ENCODE measurements at places on chromosomes 5 and 9. TPM values are rescaled to one million over a fixed set of nuclear protein-coding genes. Genes with fewer than 3 reads are reported as not detected.

- H3K4me1 ChIP-seq = no peaks in the 10 kb centered on the region
- no peak for DNase-seq
- H3K36me3 ChIP-seq = no peaks in the 10 kb centered on the region
Measured at GRCh38 chr5:4204276-4205141, 608.9 kb downstream of the IRX1 start.

GRCh38 chr9:13032585-13032984, 246.9 kb downstream of the MPDZ start:
- H3K27ac ChIP-seq = no peak overlapping the region
- no peaks in the 10 kb centered on the region for H3K36me3 ChIP-seq
- H3K4me1 ChIP-seq = no peaks in the 10 kb centered on the region
- H3K4me3 ChIP-seq = no peak overlapping the region

GRCh38 chr5:7271435-7272084, 124.4 kb upstream of the ADCY2 start:
- no peaks in the 10 kb centered on the region for H3K36me3 ChIP-seq
- no peaks in the 10 kb centered on the region for H3K4me1 ChIP-seq
- no peak overlapping the region for H3K27ac ChIP-seq
- H3K4me3 ChIP-seq = no peak overlapping the region
- H3K27me3 ChIP-seq = no peaks in the 10 kb centered on the region

- no peak for DNase-seq
- peaks cover 36% of the 10 kb centered on the region for H3K36me3 ChIP-seq
- H3K27me3 ChIP-seq = no peaks in the 10 kb centered on the region
- no peaks in the 10 kb centered on the region for H3K4me1 ChIP-seq
Measured at GRCh38 chr9:123090956-123091355, 57.5 kb downstream of the GPR21 start.

ENG gene
- total RNA-seq = 12.3 TPM

GRCh38 chr5:82820961-82821845, 256.0 kb downstream of the TMEM167A start:
- no peaks in the 10 kb centered on the region for H3K27me3 ChIP-seq
- DNase-seq = no peak
- no peaks in the 10 kb centered on the region for H3K4me1 ChIP-seq
- H3K36me3 ChIP-seq = no peaks in the 10 kb centered on the region
- no peak overlapping the region for H3K27ac ChIP-seq

DNA sequence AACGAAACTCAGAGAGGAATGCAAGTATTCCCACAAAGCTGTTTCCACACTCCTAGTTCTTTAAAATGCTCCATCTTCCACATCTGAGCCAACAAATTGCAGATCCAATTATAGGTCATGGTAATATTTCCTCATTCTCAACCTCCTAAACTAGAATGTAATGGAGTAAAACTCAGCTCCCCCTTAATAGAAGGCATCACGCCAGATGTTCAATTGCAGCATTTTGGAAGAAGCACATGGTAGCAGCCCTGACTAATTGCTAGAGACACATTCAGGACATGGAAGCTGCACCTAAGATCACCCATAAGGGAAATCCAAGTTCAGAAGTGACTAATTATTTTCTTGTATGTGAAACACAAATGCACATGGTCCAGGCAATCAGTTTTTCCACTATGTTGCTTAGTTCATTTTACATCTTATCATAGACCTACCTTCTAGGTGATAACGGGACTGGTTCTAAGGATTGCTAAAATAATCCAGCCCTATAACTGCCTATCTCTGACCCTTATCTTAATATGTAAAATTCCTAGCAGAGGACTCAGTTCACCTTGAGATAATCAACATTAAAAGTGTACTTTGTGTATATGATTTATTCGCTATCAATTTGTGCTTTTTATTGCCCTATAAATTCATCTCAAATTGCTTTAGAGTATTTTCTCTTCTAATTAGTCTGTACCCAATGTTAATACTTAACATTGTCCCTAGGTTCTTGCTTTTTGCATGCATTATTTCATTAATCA, 75.1 kb downstream of the GABRB2 start:
- H3K4me1 ChIP-seq = no peaks in the 10 kb centered on the region
- H3K27ac ChIP-seq = no peak overlapping the region
- no peak overlapping the region for H3K4me3 ChIP-seq
- H3K36me3 ChIP-seq = no peaks in the 10 kb centered on the region
- no peaks in the 10 kb centered on the region for H3K27me3 ChIP-seq

DNA sequence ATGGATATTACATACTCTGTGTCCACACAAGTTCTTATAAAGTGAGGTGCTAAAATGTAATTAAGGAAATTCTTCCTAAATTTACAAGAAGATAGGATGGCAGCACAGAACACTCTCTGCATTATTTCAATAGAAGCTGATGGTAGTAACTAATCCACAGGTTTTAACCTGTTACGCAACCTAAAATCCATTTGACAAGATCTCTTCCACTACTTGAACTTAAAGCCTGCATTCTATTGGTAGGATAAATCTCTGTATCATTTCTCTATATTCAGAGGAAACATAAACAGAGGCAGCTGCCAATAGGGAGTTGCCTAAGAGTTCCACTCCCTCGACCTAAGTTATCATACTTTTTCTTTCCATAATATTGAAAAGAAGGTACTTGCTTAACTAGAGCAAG, 21.6 kb downstream of the CDC37L1 start:
- H3K27ac ChIP-seq = no peak overlapping the region
- no peaks in the 10 kb centered on the region for H3K27me3 ChIP-seq
- DNase-seq = no peak
- no peaks in the 10 kb centered on the region for H3K4me1 ChIP-seq
- H3K4me3 ChIP-seq = no peak overlapping the region

DNA sequence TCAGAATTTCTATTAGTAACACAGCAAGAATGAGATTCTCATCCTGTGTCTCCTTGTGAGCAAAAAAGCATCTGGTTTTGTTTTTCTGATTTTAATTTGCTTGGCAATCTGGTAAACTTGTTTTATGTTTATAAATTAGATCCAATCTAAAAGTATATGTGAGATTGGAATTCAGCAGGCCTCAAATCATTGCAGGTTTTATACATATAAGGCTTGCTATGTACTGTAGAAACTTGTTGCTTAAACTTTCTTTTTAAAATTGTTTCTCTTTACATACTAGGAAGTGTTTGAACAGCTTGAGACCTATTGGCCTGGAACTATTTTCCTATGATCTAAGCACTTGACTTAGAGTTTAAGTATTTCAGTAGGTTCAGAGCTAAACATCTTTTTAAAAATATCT, 1037.8 kb downstream of the NR2F1-AS1 start:
- no peaks in the 10 kb centered on the region for H3K4me1 ChIP-seq
- no peak for DNase-seq
- no peak overlapping the region for H3K4me3 ChIP-seq
- H3K36me3 ChIP-seq = no peaks in the 10 kb centered on the region
- no peaks in the 10 kb centered on the region for H3K27me3 ChIP-seq

DNA sequence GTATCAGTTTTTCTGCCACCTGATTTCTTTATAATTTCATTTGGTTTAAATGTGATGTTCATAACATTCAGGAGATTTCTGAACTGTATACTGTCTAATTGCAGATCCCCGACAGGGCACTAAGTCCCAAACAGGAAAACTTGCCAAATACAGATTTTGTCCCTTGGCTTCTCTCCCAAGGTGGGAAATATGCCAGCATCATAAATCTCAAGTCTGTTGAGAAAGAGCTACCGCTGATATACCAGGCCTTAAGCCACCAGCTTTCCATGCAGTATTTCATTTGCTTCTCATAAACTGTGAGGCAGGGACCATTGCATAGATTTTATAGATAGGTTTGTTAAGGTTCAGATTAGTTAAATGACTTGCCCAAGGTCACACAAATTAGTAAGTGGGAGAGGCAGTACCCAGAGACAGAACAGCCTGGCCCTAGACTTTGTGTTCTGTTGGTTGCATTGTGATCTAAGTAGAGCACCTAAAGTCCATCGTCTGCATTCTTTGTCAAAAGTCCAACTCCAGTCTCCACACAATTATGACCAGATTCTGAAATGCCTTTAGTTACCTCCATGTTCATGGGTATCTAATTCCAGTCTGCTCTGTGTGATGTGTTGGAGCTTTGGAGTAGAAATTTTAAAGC, 16.2 kb downstream of the GPR21 start:
- no peaks in the 10 kb centered on the region for H3K27me3 ChIP-seq
- no peak overlapping the region for H3K27ac ChIP-seq
- DNase-seq = no peak
- no peak overlapping the region for H3K4me3 ChIP-seq

ARSI gene
- not detected for total RNA-seq

SH3PXD2B gene
- total RNA-seq = 0.25 TPM

DNA sequence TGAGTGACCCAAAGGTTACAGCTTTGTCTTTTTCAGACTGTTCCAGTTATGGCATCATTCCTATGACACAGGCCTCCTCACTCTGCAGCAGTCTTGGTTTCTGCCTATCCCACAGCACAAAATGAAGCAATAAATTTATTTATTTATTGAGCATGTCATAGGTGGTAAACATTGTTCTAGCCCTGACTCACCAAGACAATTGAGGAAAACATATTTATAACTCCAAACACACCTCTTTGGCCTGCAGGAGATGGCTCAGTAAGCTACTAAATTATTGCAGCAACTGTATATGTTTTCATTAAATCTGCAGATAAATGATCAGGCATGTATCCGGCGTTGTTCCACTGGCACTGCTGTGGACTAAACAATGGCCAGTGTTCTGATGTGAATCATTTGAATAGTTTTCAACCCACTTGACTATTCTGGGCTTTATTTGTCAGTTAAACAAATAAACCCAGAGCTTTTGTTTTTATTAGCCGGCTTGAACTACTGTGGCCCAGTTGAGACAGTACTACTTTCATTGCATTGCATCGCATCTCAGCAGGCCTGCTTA, 83.2 kb downstream of the FOXD1 start:
- no peak overlapping the region for H3K4me3 ChIP-seq
- H3K27ac ChIP-seq = no peak overlapping the region
- DNase-seq = no peak
- H3K36me3 ChIP-seq = no peaks in the 10 kb centered on the region

DNA sequence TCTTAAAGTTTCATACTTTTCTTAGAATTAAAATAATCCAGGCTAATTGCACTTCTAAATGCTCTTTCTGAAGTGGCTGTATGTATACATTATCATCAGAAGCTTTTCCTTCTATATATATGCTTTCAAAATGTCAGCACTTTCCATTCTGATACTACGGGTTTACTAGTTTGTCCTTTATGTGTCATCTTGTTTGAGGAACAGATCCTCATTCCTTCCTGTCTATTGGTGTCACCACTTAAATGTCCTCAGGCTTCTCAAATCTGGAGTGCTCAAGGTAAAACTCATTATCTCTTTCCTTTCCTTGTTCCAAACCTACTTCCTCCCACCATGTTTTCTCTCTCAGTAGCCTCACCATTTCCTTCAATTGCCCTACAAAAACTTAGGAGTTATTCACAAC, 236.3 kb downstream of the CSNK1G3 start:
- no peaks in the 10 kb centered on the region for H3K36me3 ChIP-seq
- H3K27ac ChIP-seq = no peak overlapping the region
- DNase-seq = no peak
- no peak overlapping the region for H3K4me3 ChIP-seq
- H3K27me3 ChIP-seq = no peaks in the 10 kb centered on the region

DNA sequence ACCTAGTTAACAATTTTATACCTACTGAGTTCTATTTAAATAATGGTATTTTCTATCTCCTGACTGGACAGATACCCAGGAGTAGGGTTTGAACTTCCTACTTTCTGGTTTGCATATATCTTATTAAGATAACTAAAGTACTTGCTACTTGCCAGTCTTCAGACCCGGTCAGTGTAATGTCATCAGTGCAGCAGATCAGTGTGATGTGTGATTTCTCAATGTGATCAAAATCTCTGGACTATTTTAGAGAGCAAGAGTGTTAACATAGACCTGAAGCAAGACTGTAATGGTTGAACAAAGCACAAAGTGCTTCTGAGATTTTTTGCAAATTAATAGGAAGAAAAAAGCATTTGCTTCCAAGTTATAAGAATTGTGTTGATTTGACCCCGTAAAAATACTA, 6.8 kb downstream of the TMEM38B start:
- no peak for DNase-seq
- no peaks in the 10 kb centered on the region for H3K4me1 ChIP-seq
- H3K27me3 ChIP-seq = no peaks in the 10 kb centered on the region
- H3K4me3 ChIP-seq = no peak overlapping the region

DNA sequence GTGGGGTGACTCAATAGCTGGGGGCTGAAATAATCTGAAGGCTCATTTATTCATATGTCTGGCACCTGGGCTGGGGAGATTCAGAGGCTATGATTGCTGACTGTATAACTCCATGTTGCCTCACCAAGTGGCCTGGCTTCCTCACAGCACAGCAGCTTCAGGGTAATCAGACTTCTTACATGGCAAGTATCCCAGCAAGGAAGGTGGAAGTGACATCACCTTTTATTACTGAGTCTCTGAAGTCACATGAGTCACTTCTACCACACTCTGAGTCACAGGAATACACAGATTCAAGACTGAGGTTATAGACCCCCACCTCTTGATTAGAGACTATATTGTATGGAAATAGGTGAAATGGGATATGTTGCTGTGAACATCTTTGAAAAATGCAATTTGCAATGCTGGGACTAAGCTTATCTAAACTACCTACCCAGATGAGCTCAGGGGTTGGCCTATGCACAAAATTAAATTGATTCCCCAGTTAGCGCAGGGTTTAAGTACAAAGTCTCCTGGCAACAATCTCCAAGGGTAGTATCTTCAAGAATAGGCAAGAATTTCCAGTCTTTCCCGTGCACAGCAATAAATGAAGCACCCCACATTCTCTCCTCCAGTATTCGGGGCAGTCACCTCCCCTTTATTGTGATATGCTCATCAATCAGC, 553.1 kb downstream of the LRRC70 start:
- no peak overlapping the region for H3K27ac ChIP-seq
- no peaks in the 10 kb centered on the region for H3K27me3 ChIP-seq
- no peak for DNase-seq
- H3K36me3 ChIP-seq = no peaks in the 10 kb centered on the region
- no peak overlapping the region for H3K4me3 ChIP-seq

DNA sequence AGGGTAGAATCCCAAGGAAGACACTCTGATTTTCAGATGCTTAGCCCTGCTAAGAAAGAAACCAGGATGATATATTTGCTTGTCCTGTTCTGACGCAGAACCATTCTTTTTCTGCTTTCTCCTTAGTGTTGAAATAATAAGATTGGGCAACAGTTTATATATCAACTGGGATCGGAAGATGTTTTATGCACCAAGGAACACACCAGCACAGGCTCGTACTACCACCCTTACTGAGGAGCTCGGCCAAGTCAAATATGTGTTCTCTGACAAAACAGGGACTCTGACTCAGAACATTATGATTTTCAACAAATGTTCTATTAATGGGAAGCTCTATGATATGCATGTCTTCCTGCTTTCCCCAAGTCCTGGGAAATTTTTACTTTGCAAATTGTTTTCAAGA, 19.0 kb upstream of the RUSC2 start:
- no peaks in the 10 kb centered on the region for H3K27me3 ChIP-seq
- no peaks in the 10 kb centered on the region for H3K36me3 ChIP-seq
- no peak overlapping the region for H3K4me3 ChIP-seq

DNA sequence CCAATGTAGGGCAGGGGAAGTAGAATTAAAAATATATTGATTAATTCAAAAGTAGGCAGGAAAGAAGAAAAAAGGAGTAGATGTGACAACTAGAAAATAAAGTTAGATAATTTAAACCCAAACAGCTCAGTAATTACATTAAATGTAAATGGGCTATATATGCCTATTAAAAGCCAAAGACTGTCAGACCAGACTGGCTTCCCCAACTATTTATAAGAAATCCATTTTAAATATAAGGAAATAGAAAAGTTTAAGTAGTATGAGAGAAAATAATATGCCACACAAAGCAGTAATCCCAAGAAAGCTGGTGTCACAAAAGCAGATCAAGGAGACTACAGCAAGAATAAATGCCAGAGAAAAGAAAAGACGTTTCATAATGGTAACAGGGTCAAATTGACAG, 28.9 kb upstream of the SARDH start:
- no peak overlapping the region for H3K4me3 ChIP-seq
- no peaks in the 10 kb centered on the region for H3K4me1 ChIP-seq
- H3K36me3 ChIP-seq = peaks cover 2% of the 10 kb centered on the region
- H3K27ac ChIP-seq = no peak overlapping the region
- no peaks in the 10 kb centered on the region for H3K27me3 ChIP-seq
- DNase-seq = no peak
